Panc1 (cell line): ENCODE measurements at places on chromosomes 1 and 21. TPM values are rescaled to one million over a fixed set of nuclear protein-coding genes. Genes with fewer than 3 reads are reported as not detected.
A peak's percentile ranks its signal among the peaks of the same experiment; 100 is the strongest.

The SH2D1B gene
- total RNA-seq, result not detected

The LPAR3 gene
- 6.3 TPM for total RNA-seq

The UBE2U gene
- not detected for total RNA-seq

The LCE2B gene
- not detected for total RNA-seq

The PRAMEF12 gene
- total RNA-seq, result not detected

The CCDC185 gene
- not detected for total RNA-seq

The BPNT1 gene
- total RNA-seq, result 20.8 TPM

- no peaks in the 10 kb centered on the region for H3K27me3 ChIP-seq
- H3K4me1 ChIP-seq, result peaks cover 11% of the 10 kb centered on the region; the same call in 1 of the 2 replicates
- no peaks in the 10 kb centered on the region for H3K36me3 ChIP-seq
- H3K4me3 ChIP-seq, result no peak overlapping the region
- H3K27ac ChIP-seq, result no peak overlapping the region
These were observed 4.0 kb upstream of the LAPTM5 start for GRCh38 chr1:30761381-30762151.

DNA sequence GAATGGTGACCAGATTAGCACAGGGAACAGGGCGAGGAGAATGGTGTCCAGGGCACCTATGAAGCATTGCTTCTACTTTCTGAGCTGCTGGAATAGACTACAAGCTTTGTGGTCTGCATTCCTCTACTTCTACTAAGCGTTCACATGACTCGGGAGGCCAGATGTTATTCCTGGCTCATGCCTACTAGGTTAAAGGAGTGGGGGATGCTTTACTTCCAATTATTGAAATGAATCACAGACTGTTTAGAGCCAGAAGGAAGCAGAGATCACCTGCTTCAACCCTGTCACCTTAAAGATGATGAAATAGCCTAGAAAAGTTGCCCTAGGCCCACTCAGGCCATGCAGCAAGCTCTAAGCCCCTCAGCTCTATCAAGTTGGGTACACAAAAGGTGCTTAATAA lies 633.5 kb downstream of the KIF26B start:
- H3K27ac ChIP-seq, result no peak overlapping the region
- peak; percentile 32 for DNase-seq
- H3K27me3 ChIP-seq, result no peaks in the 10 kb centered on the region
- no peak overlapping the region for H3K4me3 ChIP-seq
- H3K36me3 ChIP-seq, result no peaks in the 10 kb centered on the region

GRCh38 chr1:116956378-116956777 lies 45.2 kb upstream of the CD101 start:
- H3K27me3 ChIP-seq, result no peaks in the 10 kb centered on the region
- no peaks in the 10 kb centered on the region for H3K4me1 ChIP-seq
- no peak for DNase-seq
- H3K4me3 ChIP-seq, result no peak overlapping the region

DNA sequence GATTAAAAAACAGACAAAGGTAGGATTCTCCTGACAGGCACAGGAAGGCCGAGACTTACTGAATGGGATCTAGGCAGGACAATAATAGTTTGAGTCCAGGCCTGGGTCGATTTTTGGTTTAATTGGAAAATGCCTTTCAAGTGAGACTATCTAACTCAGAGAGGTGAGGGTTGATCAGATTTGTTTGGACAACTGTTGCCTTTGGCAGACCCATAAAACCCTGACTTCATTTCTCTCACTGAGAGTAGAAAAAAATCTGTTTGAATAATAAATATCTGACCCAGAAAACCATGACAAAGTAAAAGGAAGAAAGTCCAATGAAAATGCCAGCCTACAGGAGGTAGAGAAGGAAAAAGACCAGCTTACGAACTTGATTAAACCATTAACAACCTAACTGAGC lies 12.3 kb upstream of the SLC30A10 start:
- DNase-seq, result no peak
- no peaks in the 10 kb centered on the region for H3K36me3 ChIP-seq
- no peak overlapping the region for H3K4me3 ChIP-seq

GRCh38 chr1:104387716-104388508 lies 638.2 kb downstream of the AMY1C start:
- H3K27ac ChIP-seq, result no peak overlapping the region
- no peaks in the 10 kb centered on the region for H3K27me3 ChIP-seq
- no peak for DNase-seq
- no peaks in the 10 kb centered on the region for H3K4me1 ChIP-seq

GRCh38 chr1:212946872-212947271 lies 3.5 kb upstream of the VASH2 start:
- no peaks in the 10 kb centered on the region for H3K36me3 ChIP-seq
- no peak overlapping the region for H3K4me3 ChIP-seq
- no peak for DNase-seq
- no peak overlapping the region for H3K27ac ChIP-seq

DNA sequence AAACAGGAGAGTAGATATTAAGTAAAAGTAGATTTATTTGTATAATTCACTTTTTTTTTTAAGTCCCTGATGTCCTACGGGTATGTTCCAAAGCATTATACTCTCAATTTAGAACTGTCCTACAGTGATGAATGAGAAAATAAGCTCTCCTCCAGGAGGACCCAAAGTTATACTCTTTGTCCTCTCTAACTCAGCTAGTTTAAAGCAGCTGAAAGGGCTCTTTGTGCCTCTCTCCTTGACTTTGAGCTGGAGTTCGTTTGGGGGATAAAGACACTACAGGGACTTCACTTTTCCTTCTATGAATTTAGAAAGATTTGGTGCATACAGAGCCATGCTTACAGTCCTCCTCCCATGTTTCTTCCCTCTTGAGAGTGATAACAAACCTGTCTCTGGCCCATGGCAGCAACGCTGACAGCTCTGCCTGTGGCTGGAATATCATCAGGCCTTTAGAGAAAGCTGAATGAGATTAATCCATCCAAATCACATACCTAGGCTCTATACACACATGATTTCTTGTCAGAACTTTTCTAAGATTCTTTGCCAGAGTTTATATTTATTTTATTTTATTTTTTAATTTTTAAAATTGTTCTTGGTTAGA lies 134.3 kb downstream of the PIK3R3 start:
- H3K36me3 ChIP-seq, result no peaks in the 10 kb centered on the region
- no peak overlapping the region for H3K4me3 ChIP-seq
- H3K4me1 ChIP-seq, result no peaks in the 10 kb centered on the region
- no peak for DNase-seq

- peaks cover 2% of the 10 kb centered on the region for H3K36me3 ChIP-seq
- DNase-seq, result no peak
- H3K4me1 ChIP-seq, result peaks cover 10% of the 10 kb centered on the region
- peak overlapping the region; percentile 73 for H3K4me3 ChIP-seq
- peak overlapping the region; percentile 89 for H3K27ac ChIP-seq
- H3K27me3 ChIP-seq, result no peaks in the 10 kb centered on the region
These were observed 1.7 kb downstream of the ZNF326 start for GRCh38 chr1:89996450-89997110.

GRCh38 chr1:109369167-109369746 lies 28.5 kb downstream of the SORT1 start:
- H3K4me1 ChIP-seq, result no peaks in the 10 kb centered on the region
- H3K4me3 ChIP-seq, result no peak overlapping the region
- no peak for DNase-seq
- H3K27ac ChIP-seq, result no peak overlapping the region

DNA sequence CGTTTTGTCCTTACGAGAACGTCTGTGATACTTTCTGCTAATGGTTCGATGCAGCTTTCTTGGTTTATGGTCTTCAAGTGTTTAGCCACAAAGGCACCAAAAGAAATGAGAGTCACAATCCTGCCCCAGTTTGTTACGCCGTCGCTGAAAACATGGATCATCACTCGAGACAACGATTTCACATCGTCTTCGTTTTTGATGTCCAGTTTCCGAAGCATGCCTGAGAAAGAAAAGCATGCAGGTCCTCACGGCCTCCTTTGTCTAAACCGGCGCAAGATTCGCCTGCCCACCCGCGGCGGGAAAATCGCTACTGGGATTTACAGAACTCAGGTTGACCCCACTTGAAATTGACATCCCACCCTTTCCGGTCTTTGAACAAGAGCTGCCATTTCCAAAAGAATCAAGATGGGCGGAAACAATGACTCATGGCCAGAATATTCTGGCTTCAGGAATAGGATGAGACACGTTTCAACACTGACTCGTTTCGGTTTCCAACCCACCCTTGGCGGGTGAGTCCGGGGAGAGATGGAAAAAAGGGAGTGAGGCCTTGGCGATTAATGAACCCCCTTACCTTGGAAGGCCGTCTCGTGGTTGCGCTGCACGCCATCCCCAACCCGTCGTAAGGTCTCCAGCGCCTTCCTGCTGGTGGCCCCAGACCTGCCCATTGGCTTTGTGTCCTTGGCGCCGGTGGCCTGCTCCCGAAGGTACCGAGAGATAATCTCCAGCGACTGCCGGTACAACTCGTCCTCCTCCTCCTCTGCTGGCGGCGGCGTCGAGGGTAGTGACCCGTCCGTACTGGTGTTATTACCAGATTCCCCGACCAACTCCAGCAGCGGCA lies 919 bp downstream of the MCL1 start:
- peaks cover 46% of the 10 kb centered on the region for H3K36me3 ChIP-seq
- H3K27me3 ChIP-seq, result no peaks in the 10 kb centered on the region
- peak overlapping the region; percentile 99 for H3K4me3 ChIP-seq
- H3K4me1 ChIP-seq, result peaks cover 22% of the 10 kb centered on the region
- DNase-seq, result no peak

GRCh38 chr1:79899914-79900313 lies 893.4 kb upstream of the ADGRL4 start:
- H3K27me3 ChIP-seq, result no peaks in the 10 kb centered on the region
- no peaks in the 10 kb centered on the region for H3K4me1 ChIP-seq
- no peak for DNase-seq
- H3K27ac ChIP-seq, result no peak overlapping the region

DNA sequence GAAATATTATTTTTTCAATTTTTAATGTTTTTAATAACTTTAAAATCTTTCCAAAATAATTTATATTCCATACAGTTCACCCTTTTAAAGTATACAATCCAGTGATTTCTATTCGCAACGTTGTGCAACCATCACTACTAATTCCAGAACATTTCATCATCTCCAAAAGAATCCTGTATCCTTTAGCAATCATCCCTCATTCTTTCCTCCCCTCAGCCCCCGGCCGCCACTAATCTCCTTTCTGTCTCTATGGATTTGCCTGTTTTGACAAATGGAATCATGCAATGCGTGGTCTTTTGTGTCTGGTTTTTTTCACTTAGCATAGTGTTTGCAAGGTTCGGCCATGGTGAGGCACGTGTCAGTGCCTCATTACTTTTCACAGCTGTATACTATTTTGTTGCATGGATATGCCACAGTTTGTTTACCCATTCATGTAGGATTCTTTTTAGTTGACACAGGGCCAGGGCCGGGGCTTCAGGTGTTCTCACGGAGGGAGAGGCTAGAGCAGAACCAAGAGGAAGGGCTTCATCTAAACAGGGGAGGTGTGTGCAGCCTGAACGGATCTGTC lies 40.6 kb upstream of the ZBTB40 start:
- H3K27me3 ChIP-seq, result no peaks in the 10 kb centered on the region
- no peak for DNase-seq
- no peaks in the 10 kb centered on the region for H3K36me3 ChIP-seq
- no peak overlapping the region for H3K27ac ChIP-seq
- H3K4me1 ChIP-seq, result peaks cover 9% of the 10 kb centered on the region
- no peak overlapping the region for H3K4me3 ChIP-seq

DNA sequence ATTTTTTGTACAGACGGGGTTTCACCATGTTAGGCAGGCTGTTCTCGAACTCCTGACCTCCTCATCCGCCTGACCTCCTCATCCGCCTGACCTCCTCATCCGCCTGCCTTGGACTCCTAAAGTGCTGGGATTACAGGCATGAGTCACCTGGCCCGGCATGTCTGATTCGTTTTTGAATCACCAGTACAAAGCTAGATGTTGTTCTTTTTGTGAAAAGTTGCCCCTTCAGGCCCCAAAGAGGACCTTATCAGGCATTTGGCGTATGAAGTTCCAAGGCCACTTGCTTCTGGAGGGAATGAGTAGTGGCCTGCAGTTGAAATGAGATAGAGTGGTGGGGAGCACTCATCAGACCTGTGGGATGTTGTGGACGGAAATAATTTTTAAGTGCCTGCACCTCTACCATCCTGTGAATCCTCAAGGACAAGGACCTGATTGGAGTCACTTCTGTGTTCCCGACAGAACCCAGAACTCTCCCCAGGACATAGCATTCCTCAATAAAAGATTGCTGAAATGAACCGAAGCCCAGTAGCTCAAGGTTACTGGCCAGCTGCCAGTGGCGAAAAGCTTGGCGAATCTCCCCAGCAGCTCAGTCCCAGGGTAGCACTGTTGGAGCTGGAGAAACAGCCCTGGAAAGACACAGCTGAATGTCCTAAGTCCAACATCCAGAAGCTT lies 50.1 kb downstream of the NDUFS5 start:
- H3K36me3 ChIP-seq, result no peaks in the 10 kb centered on the region
- H3K4me3 ChIP-seq, result no peak overlapping the region
- no peak overlapping the region for H3K27ac ChIP-seq
- H3K27me3 ChIP-seq, result peaks cover 4% of the 10 kb centered on the region; the same call in 1 of the 2 replicates
- DNase-seq, result no peak
- peaks cover 4% of the 10 kb centered on the region for H3K4me1 ChIP-seq

DNA sequence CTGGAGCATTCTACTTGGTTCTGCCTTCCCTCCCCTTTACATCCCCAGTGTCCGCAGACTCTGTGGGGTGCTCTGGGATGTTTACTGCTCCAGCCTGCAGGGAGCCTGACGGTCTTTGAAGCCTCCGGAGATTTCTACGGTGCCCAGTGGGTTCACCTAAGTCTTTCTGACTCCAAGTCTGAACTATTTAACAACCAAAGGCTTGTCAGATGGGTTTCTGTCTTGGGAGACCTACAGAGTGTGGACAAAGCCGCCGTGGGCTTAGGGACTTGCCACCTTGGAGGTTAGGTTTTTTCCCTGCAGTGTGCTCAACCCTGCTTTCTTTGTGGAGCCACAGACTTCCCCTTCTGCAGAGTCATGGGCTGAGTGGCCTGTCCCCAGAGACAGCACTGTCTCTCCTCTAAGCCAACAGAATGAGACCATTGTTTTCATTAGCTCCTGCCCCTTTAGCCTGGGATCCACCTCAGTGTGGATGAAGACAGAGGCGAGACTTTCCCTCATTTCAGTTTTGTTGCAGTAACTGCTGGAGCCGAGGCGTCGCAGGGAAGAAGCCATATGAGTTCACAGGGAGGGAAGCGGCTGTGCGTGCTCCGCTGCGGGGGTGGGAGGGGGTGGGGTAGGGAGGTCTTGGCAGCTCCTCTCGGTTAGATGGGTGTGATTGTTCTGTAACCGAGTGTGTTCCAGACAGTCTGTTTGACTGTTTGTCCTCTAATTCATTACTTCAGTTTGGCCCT lies 120.7 kb downstream of the CNIH3 start:
- H3K4me1 ChIP-seq, result no peaks in the 10 kb centered on the region
- H3K27ac ChIP-seq, result no peak overlapping the region
- H3K27me3 ChIP-seq, result no peaks in the 10 kb centered on the region
- no peaks in the 10 kb centered on the region for H3K36me3 ChIP-seq

GRCh38 chr1:167492481-167492910 lies 25.8 kb downstream of the CD247 start:
- H3K27me3 ChIP-seq, result 0 out of 2 replicates have a peak, but pooled peaks cover 7% of the 10 kb centered on the region
- H3K4me3 ChIP-seq, result no peak overlapping the region
- no peaks in the 10 kb centered on the region for H3K36me3 ChIP-seq
- no peak for DNase-seq
- H3K27ac ChIP-seq, result no peak overlapping the region

GRCh38 chr1:74673351-74674111 lies at the start of gene ERICH3:
Gene ERICH3, minus strand, starts transcription at chr1:74673792. Its CDS starts 273 bp downstream, at chr1:74673519.
- no peaks in the 10 kb centered on the region for H3K36me3 ChIP-seq
- H3K27me3 ChIP-seq, result no peaks in the 10 kb centered on the region
- H3K27ac ChIP-seq, result no peak within 1 kb of the TSS
- H3K4me3 ChIP-seq, result no peak within 1 kb of the TSS
- DNase-seq, result no peak
- no peaks in the 10 kb centered on the region for H3K4me1 ChIP-seq
